ENCODE measurements at places on chromosomes 16 and 17.

DNA sequence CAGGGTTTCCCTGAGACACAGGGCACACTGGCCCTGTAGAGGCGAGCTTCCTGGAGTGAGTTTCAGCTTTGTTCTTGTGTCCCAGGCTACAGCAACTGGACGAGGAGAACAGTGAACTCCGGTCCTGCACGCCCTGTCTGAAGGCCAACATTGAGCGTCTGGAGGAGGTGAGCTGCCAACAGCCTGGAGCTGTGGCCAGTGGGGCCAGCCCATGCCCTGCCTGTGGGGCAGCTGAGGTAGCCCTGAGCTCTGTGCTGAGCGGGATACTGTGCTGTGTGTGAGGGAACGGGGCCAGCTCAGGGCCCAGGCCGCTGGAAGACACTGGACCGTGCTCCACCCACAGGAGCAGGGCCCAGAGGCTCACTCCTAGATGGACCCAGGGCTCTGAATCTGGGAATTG lies 8.7 kb upstream of the CAPN15 start:
- DNase-seq, result no peak

DNA sequence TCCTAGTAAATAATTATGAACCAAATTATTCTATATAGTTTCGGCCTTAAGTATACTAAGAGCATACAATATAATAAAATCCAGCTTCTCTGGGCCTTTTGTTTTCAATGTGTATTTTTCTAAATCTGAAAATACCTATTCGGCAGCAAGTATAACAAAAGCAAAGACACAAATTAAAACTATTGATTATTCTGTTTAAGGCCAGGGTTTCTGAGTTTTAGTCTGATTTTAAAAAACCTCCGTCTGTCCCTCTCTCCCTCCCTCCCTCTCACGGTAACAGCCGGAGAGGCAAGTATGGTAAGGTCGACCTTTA lies 1.5 kb downstream of the TOB1 start:
- no peak for DNase-seq

DNA sequence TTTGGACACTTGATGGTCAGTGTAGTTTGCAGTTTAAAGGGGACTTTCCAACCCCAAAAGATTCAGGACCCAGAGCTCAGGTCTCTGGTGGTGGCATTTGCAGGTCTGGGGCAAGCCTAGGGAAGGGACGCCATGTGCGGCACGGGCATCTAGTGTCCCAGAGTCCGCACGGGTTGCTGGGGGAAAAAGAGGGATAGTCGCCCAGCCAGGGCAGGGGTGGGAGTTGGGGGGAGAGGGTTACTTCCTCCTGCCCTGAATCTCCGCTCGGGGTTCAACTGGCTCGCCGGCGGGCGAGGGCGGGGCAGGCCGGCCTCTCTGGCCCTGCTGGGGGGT lies 239 bp upstream of the CA7 start:
- DNase-seq, result no peak

GRCh38 chr16:80985611-80986010 lies 21.1 kb downstream of the CMC2 start:
- DNase-seq, result no peak

GRCh38 chr17:60095830-60096229 lies 17.1 kb upstream of the HEATR6 start:
- DNase-seq, result no peak

GRCh38 chr17:13400491-13400890 lies 201.2 kb downstream of the HS3ST3A1 start:
- DNase-seq, result no peak

- no peak for DNase-seq
Measured at GRCh38 chr17:61254904-61255303, 144.7 kb upstream of the TBX2 start.

DNA sequence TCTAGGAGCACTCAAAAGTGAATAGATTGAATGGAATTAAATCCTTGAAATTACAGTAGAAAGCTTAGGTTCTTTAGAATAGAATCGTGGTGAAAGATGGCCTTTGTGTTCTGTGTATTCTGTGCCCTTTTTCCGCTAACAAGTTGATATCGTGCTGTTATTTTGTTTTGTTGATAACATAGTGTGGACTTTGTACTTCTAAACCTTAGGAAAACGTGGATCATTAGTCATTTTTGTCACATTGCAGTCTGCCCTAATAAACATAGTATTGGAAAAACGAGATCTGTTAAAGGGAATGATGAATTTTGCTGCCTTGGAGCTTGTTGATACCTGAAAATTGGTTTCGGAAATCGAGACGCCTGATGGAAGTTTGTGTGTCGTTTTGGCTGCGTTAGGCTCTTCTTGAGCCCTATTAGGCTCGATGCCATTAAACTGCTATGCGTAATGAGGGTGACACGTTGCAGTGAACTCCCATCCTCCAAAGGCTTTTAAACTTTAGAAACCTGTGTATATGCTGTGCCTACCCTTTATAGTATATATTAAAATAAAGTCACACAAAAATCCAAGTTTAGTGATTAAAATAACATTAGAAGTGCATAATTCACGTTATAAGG lies 145.7 kb downstream of the PRKCA start:
- no peak for DNase-seq

GRCh38 chr17:77111934-77112296 lies 28.9 kb upstream of the SEC14L1 start:
- DNase-seq, result no peak

All from T-helper 1 cell (primary cell).